Natural killer cell treated with Interleukin-12 subunit alpha and Interleukin-12 subunit beta and Interleukin-15 and Interleukin-18, amount 100 ng/mL, for 72 hours (primary cell): ENCODE measurements at places on chromosomes 2 and 18.

GRCh38 chr2:166180951-166181812, 53.4 kb upstream of the SCN1A start:
- no peak overlapping the region for H3K27ac ChIP-seq
- no peak overlapping the region for H3K4me3 ChIP-seq
- DNase-seq = no peak
- no peaks in the 10 kb centered on the region for H3K36me3 ChIP-seq
- no peaks in the 10 kb centered on the region for H3K4me1 ChIP-seq
- peaks cover 4% of the 10 kb centered on the region for H3K27me3 ChIP-seq

DNA sequence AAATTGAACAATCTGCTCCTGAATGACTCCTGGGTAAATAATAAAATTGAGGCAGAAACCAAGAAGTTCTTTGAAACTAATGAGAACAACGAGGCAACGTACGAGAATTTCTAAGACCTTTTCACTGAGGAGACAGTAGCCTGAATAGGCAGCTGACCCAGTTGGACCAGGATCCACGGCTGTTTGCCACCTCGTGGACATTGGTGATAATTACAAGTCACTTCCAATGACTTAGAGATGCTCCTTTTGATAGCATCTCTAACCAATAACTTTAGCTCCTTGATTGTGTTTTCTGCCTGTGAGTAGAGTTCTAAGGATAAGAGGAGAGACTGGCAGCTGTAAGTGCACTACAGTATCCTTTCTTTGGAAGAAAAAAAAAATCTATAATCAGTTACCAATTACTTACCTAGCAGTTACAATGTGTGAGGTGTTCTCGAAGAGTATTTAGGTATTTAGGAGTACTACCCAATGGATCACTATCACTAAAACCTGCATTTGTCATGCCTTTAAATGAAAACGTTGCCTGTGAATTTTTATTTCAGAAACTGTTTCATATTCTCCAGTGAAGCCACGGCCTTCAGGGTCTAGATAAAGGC, 31.3 kb upstream of the CNTNAP5 start:
- no peak for DNase-seq
- no peak overlapping the region for H3K27ac ChIP-seq
- no peak overlapping the region for H3K4me3 ChIP-seq
- no peaks in the 10 kb centered on the region for H3K36me3 ChIP-seq
- peaks cover 6% of the 10 kb centered on the region for H3K4me1 ChIP-seq
- H3K27me3 ChIP-seq = no peaks in the 10 kb centered on the region

DNA sequence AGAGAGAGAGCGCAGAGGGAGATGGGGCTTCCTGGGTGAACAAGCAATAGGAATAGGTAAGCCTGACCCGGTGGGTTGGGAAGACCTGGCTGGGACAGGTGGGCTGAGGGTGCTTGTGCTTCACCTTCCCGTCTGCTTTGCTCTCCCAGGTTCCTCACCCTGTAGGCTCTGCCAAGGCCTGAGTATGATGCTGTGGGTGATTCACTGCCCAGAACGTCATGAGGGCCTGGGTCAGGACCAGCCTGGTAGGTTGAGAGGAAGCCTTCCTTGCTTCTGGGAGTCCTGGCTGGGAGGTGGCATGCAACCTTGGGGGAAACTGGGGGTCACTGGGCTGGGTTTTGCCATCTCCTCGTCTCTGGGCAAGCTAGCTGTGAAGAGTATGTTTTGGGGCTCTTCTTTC, 220.2 kb upstream of the APCDD1 start:
- no peaks in the 10 kb centered on the region for H3K27me3 ChIP-seq
- no peaks in the 10 kb centered on the region for H3K36me3 ChIP-seq
- no peak for DNase-seq
- H3K4me3 ChIP-seq = no peak overlapping the region

DNA sequence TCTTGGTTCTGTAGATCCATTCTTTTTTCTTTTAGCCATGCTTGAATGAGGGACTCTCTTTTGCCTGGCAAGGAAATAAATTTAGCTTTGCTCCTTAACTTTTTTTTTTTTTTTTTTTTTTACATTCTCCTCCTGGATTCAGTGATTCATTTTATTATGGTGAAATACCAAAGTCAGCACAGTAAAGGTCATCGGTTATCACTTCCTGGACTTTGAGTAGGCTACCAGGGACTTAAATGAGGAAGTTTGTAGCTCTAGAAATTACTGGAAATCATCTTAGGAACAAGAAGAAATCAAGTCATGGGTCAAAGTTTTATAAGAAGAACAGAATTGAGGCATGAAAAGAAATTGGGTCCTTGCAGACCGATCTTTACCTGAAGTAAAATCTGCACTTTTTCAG, 75.0 kb downstream of the SOCS6 start:
- DNase-seq = no peak
- peaks cover 10% of the 10 kb centered on the region for H3K27me3 ChIP-seq
- no peaks in the 10 kb centered on the region for H3K4me1 ChIP-seq
- no peaks in the 10 kb centered on the region for H3K36me3 ChIP-seq

- no peaks in the 10 kb centered on the region for H3K36me3 ChIP-seq
- H3K4me1 ChIP-seq = no peaks in the 10 kb centered on the region
- no peak overlapping the region for H3K27ac ChIP-seq
- DNase-seq = no peak
- H3K27me3 ChIP-seq = no peaks in the 10 kb centered on the region
These were observed 253.7 kb upstream of the THUMPD2 start for GRCh38 chr2:40032650-40033319.

- no peak overlapping the region for H3K27ac ChIP-seq
- no peaks in the 10 kb centered on the region for H3K27me3 ChIP-seq
- DNase-seq = no peak
- H3K36me3 ChIP-seq = peaks cover 4% of the 10 kb centered on the region
These were observed 152.3 kb downstream of the KCNE4 start for GRCh38 chr2:223203971-223204929.

DNA sequence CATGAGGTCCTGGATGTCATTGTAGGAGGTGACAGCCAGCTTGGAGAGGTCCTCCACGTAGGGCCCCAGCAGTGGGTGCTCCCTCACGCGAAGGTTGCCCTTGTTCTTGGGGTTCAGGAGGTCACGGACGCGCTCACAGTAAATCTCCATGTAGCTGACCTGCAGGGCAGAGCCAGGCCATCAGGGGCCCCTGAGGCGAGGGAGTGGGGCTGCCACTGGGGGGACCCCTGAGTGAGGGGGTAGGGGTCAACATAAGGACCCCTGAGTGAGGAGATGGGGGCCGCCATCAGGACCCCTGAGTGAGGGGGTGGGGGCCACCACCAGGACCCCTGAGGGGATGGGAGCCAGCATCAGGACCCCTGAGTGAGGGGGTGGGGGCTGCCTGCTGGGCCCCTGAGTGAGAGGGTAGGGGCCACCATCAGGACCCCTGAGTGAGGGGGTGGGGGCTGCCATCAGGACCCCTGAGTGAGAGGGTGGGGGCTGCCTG, 33.6 kb downstream of the KIF1A start:
- peak; percentile 41 for DNase-seq
- no peaks in the 10 kb centered on the region for H3K4me1 ChIP-seq
- no peak overlapping the region for H3K4me3 ChIP-seq
- H3K27ac ChIP-seq = no peak overlapping the region
- H3K36me3 ChIP-seq = no peaks in the 10 kb centered on the region
- no peaks in the 10 kb centered on the region for H3K27me3 ChIP-seq

DNA sequence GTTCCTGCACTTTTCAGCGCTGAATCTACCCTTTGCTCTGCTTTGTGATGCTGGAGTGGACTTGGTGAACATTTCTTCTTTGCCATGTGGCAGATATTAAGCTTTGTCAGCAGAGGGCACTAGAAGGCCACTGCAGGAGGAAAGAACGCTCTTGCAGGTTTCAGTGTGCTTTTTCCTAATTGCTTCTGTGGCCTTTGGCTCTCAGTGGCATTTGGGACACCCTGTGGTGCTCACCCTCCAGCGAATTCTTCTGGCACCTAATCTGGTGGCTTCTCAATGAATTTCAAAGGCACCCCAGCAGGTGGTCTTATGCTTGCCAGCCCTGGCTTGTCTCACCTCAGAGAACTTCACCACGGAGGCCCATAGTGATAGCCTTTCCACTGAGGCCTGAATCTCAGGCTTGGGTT, 146.7 kb downstream of the MYO3B start:
- peaks cover 13% of the 10 kb centered on the region for H3K27me3 ChIP-seq
- H3K27ac ChIP-seq = no peak overlapping the region
- no peak for DNase-seq

DNA sequence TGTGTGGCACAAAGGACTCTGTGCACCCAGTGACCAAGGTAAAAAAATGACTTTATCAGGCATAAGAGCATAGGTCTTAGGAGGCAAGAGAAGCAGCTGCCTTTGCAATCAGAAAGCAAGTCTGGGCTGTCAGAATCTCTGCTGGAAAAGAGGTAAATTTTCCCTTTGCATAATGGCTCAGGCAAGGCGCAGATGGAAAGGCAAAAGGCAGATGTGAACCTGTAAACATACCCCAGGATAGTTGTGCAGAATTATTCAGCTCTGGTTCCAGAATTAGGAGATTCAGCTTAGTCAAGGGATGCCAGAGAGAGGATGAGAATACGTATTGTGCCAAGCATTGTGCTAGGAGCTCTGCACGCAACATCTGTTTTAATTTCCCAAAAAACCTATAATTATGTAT, 258.7 kb downstream of the CLIP4 start:
- DNase-seq = no peak
- H3K27ac ChIP-seq = no peak overlapping the region
- H3K4me3 ChIP-seq = no peak overlapping the region
- peaks cover 31% of the 10 kb centered on the region for H3K27me3 ChIP-seq
- H3K36me3 ChIP-seq = no peaks in the 10 kb centered on the region

DNA sequence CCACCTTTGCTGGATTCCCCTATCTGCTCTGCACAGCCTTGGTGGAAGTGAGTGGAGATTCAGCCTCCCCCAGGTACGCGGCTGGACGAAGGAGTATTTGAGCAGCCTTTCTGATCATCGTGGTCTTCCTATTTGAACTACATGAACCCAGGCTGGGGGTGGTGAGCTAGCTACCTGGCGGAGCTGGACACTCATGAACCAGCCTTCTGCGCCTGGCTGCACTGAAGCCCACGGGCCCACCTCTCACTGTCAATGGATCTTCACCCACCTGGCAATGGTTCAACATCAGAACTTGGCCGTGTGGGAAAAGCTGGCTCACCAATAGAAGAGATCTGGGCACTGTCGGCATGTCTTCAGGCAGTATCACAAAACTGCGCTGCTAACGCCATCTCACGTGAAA, 35.4 kb downstream of the ANKMY1 start:
- no peak overlapping the region for H3K27ac ChIP-seq
- H3K4me1 ChIP-seq = peaks cover 10% of the 10 kb centered on the region
- H3K36me3 ChIP-seq = peaks cover 13% of the 10 kb centered on the region
- DNase-seq = no peak
- no peak overlapping the region for H3K4me3 ChIP-seq
- peaks cover 2% of the 10 kb centered on the region for H3K27me3 ChIP-seq

GRCh38 chr2:239328351-239329191, 72.2 kb downstream of the HDAC4 start:
- no peaks in the 10 kb centered on the region for H3K36me3 ChIP-seq
- DNase-seq = no peak
- no peak overlapping the region for H3K27ac ChIP-seq
- no peak overlapping the region for H3K4me3 ChIP-seq
- peaks cover 29% of the 10 kb centered on the region for H3K4me1 ChIP-seq

GRCh38 chr18:44569391-44570055, 111.2 kb upstream of the SETBP1 start:
- DNase-seq = no peak
- no peaks in the 10 kb centered on the region for H3K27me3 ChIP-seq
- H3K4me1 ChIP-seq = no peaks in the 10 kb centered on the region
- H3K36me3 ChIP-seq = peaks cover 6% of the 10 kb centered on the region
- no peak overlapping the region for H3K4me3 ChIP-seq

DNA sequence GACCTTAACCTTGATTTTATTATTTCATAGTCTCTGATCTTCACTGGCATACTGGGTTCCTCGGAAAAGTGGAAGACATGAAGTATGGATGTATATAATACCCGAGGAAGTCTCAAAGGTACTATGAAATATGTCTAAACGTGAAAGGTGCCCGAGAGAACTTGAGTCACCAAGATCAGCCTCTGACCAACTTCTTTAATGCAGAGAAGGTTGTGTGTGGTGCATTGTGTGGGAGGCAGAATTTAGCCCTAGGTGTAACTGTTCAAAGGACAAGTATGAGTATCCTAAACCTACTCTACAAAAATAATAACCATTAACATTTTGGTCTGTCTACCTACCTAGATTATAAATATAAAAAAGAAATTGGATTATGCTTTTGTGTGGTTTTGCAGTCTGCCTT, 36.1 kb downstream of the OSBPL6 start:
- H3K36me3 ChIP-seq = no peaks in the 10 kb centered on the region
- no peaks in the 10 kb centered on the region for H3K4me1 ChIP-seq
- H3K27ac ChIP-seq = no peak overlapping the region
- DNase-seq = no peak
- H3K27me3 ChIP-seq = peaks cover 8% of the 10 kb centered on the region

DNA sequence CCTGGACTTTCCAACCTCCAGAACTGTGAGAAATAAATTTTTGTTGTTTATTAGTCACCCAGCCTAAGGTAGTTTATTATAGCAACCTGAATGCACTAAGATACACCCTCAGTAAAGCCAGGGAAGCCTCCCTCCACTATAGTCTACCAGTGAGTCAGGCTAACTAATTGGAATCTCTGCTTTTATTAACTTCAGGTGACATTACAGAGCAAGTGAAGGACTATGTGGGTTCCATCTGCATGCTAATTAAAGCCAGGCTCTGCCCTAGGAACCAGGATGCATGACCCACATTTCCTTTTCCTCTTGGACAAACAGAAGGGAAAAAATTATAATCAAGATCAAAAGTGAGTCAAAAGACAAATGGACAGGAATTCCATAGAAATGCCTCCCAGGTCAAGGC, 56.1 kb downstream of the ZC3H8 start:
- no peak for DNase-seq
- no peaks in the 10 kb centered on the region for H3K4me1 ChIP-seq
- no peak overlapping the region for H3K27ac ChIP-seq
- no peak overlapping the region for H3K4me3 ChIP-seq

- DNase-seq = no peak
- H3K36me3 ChIP-seq = peaks cover 8% of the 10 kb centered on the region
- no peak overlapping the region for H3K27ac ChIP-seq
- no peak overlapping the region for H3K4me3 ChIP-seq
- no peaks in the 10 kb centered on the region for H3K27me3 ChIP-seq
These were observed 14.5 kb downstream of the GMCL1 start for GRCh38 chr2:69843993-69844392.

GRCh38 chr2:180609626-180610340, 370.6 kb upstream of the UBE2E3 start:
- no peaks in the 10 kb centered on the region for H3K36me3 ChIP-seq
- no peak overlapping the region for H3K4me3 ChIP-seq
- no peaks in the 10 kb centered on the region for H3K4me1 ChIP-seq
- no peaks in the 10 kb centered on the region for H3K27me3 ChIP-seq

DNA sequence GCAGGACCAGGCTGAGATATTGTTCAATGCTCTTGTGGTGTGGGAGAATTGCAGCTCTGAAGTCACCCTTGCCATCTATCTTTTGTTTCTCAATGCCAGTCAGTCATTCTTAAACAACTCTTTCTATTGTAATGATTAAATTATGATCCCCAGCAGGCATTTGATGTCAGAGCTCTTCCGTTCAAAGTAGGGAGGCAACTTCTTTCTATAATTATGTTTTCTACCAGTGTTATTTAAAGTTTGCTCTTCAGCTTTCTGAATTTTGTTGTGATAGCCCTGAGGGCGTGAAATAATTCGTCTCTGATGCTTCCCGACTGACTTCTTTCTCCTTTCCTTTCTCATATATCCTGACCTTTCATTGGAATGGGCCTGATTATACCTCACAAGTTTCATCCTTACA, 161.4 kb upstream of the KLHL14 start:
- H3K4me1 ChIP-seq = no peaks in the 10 kb centered on the region
- DNase-seq = no peak
- no peak overlapping the region for H3K27ac ChIP-seq
- H3K27me3 ChIP-seq = no peaks in the 10 kb centered on the region
- no peak overlapping the region for H3K4me3 ChIP-seq

- no peak for DNase-seq
- peaks cover 18% of the 10 kb centered on the region for H3K27me3 ChIP-seq
- H3K4me3 ChIP-seq = no peak overlapping the region
- H3K27ac ChIP-seq = no peak overlapping the region
- H3K4me1 ChIP-seq = no peaks in the 10 kb centered on the region
These were observed 8.3 kb upstream of the TMEM178A start for GRCh38 chr2:39657287-39657937.
